Activated T-helper 2 cell treated with anti-CD3 and anti-CD28 coated beads, Interferon-gamma antibody, Interleukin-2, Interleukin-4, amounts not matched to agents 10 μg/mL and 5 μg/mL and 100 μg/mL, durations not matched to agents 14 hours and 24 hours and 36 hours (primary cell): ENCODE measurements at places on chromosomes 6 and 20. TPM values are rescaled to one million over a fixed set of nuclear protein-coding genes. Genes with fewer than 3 reads are reported as not detected.

- H3K36me3 ChIP-seq: no peaks in the 10 kb centered on the region
- no peak overlapping the region for H3K4me3 ChIP-seq
- no peak overlapping the region for H3K27ac ChIP-seq
- no peaks in the 10 kb centered on the region for H3K27me3 ChIP-seq
- DNase-seq: no peak
Observed at GRCh38 chr20:7031222-7031621, 263.7 kb downstream of the BMP2 start.

The HLA-DRB1 gene
- total RNA-seq: 22.9 and 27.2 TPM in 2 replicates

DNA sequence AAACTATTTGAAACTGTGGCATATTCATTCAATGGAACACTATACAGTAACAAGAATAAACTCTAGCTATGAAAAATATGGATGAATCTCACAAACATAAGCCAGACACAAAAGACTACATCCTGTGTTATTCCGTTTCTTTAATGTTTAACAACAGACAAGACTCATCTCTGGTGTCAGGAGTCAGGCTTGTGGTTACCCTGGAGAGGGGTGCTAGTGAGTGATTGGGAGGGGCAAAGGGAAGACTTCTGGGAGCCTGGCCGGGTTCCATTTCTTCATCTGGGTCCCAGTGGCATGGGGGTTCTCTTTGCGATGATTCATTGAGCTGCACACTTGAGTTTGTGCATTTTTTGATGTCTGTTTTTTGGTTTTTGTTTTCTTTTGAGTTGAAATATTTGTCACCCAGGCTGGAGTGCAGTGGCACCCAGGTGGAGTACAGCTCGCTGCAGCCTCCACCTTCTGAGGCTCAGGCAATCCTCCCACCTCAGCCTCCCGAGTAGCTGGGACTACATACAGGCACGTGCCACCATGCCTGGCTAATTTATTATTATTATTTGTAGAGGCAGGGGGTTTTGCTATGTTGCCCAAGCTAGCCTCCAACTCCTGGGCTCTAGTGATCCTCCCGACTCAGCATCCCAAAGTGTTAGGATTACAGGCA is 21.2 kb upstream of the TTPAL start:
- H3K27ac ChIP-seq: no peak overlapping the region
- DNase-seq: no peak
- H3K36me3 ChIP-seq: no peaks in the 10 kb centered on the region
- no peak overlapping the region for H3K4me3 ChIP-seq
- H3K4me1 ChIP-seq: no peaks in the 10 kb centered on the region

DNA sequence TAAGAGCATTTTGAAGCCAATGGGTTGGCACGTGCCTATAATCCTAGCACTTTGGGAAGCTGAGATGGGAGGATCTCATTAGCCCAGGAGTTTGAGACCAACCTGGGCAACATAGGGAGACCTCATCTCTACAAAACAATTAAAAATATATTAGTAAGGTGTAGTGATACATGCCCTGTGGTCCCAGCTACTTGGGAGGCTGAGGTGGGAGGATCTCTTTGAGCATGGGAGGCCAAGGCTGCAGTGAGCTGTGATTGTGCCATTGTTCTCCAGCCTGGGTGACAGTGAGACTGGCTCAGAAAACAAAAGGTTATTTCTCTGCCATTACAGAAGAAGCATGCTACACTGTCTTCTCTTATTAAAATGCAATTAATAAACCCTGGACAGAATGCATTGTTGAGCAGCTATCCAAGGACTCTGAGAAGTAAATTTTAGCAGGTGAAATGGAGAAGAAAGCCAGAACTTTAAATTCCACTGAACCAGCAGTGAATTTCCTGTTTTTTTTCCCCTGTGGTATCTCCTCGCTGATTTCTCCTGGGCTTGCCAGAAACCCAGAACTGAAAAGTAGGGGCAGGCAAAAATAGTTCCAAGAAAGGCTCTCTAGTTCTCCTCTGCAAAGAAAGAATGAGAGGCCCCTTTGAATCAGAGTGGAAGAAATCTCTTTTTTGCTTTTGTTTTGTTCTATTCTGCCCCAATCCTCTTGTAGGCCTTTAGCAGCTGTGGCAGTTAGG is 8.4 kb downstream of the AMD1 start:
- H3K36me3 ChIP-seq: peaks cover 51% of the 10 kb centered on the region
- no peaks in the 10 kb centered on the region for H3K27me3 ChIP-seq
- H3K27ac ChIP-seq: peak overlapping the region; percentile 59
- no peak for DNase-seq
- H3K4me1 ChIP-seq: peaks cover 57% of the 10 kb centered on the region

The ESR1 gene
- total RNA-seq: not detected in 2 replicates

The VIP gene
- total RNA-seq: not detected in 2 replicates

DNA sequence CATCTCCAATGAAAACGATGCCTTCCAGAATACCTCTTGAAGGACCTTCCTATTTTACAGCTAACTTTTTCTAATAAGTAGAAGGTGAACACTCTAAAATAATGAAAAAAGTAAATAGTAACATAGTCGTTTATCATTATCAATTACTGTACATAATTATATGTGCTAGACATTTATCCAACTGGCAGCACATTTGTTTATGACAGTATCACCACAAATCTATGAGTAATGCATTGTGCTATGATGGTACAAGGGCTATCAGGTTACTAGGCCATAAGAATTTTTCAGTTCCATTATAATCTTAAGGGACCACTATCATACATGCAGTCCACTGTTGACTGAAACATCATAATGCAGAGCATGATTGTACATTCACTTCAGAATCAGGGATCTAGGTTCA is 68.4 kb downstream of the ATG5 start:
- H3K27me3 ChIP-seq: no peaks in the 10 kb centered on the region
- H3K4me3 ChIP-seq: no peak overlapping the region
- H3K27ac ChIP-seq: no peak overlapping the region
- H3K4me1 ChIP-seq: peaks cover 16% of the 10 kb centered on the region
- DNase-seq: no peak

DNA sequence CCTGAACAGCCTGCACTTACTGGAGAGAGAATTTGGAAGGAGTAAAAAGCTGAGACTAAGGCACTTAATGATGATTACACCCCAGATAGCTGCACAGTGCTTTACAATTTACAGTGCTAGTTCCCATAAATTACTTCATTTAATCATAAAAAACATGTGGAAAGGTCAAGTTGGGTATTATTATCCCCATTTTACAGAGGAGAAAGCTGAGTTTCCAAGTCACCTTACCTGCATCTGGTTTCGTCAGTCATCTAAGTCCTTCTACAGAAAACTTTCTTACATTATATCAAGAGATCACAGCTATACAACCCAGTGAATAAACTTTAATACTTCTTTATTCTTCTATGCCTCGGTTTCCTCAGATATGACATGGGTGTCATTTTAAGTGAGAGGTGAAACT is 3.3 kb downstream of the PTPRK start:
- H3K36me3 ChIP-seq: no peaks in the 10 kb centered on the region
- H3K27ac ChIP-seq: no peak overlapping the region
- no peak overlapping the region for H3K4me3 ChIP-seq
- peaks cover 63% of the 10 kb centered on the region for H3K27me3 ChIP-seq

DNA sequence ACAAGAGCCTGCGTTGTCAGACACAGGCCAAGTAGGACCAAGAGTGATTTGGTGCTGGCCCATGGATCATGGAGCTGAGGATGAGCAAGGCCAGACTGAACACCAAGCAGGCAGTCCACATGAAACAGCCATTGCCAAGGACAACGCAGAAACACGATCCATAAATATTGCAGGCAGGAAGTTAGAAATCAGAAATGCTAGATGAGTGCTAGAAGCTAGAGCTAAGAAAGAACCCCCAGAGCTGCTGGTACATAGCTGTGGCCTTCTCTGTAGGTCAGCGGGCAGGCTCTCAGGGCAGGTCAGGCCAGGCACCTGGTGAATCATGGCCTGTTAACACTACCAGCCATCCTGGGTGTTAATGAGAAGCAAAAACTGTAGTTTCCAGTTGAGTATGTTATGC is 119.7 kb downstream of the ALDH8A1 start:
- no peaks in the 10 kb centered on the region for H3K27me3 ChIP-seq
- no peaks in the 10 kb centered on the region for H3K4me1 ChIP-seq
- H3K36me3 ChIP-seq: no peaks in the 10 kb centered on the region
- H3K27ac ChIP-seq: no peak overlapping the region

DNA sequence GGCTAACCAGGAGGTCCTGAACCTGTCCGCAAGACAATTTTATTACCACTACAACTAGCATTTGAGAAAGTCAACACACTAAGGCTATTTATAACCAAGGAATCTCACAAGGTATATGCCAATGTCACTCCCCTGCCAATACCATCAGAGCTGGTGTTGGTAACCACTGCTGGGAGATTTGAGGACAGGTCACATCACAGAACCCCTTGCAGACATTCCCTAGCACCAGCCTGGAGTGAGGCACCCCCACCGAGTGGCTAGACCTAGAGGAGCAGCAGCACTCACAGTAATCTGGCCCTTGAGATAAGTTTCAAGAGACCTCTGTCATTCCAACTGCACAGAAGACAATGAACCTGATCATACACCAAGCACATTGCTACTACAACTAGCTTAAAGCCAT is 483.2 kb downstream of the MMUT start:
- no peak overlapping the region for H3K4me3 ChIP-seq
- no peaks in the 10 kb centered on the region for H3K36me3 ChIP-seq
- H3K27ac ChIP-seq: no peak overlapping the region
- H3K4me1 ChIP-seq: no peaks in the 10 kb centered on the region
- DNase-seq: no peak
- H3K27me3 ChIP-seq: no peaks in the 10 kb centered on the region

GRCh38 chr6:37861452-37861851 is 41.9 kb downstream of the ZFAND3 start:
- H3K4me3 ChIP-seq: no peak overlapping the region
- no peak overlapping the region for H3K27ac ChIP-seq
- peaks cover 4% of the 10 kb centered on the region for H3K36me3 ChIP-seq
- DNase-seq: no peak

DNA sequence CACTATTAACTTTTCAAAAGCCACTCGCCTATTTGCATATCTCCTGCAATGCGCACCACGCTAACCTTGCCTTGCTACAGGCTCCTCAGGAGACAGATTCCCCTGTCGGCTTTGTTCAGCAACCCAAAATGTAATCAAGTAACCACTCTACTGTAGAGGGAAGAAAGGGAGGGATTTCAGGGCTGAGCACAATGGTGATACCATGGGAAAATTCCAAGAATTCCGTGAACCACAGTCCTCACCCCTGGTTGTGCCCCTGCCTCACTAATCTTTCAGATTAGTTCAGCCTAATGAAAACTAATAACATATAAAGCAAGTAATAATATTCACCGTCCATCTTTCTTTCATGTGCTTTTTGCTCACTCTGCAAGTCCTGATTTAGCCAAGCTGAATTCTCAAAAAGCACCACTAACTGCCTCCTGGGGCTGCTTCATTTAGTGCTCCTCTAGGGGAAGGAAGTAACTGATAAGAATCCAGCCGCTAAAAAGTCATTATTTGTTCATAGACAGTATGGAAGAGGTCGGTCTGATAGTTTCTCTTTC is 6.6 kb downstream of the CITED2 start:
- DNase-seq: no peak
- H3K27ac ChIP-seq: no peak overlapping the region
- peaks cover 23% of the 10 kb centered on the region for H3K36me3 ChIP-seq
- H3K4me3 ChIP-seq: no peak overlapping the region
- H3K27me3 ChIP-seq: peaks cover 1% of the 10 kb centered on the region
- peaks cover 41% of the 10 kb centered on the region for H3K4me1 ChIP-seq

The LSM2 gene
- total RNA-seq: 130 TPM in 2 replicates

The LPA gene
- total RNA-seq: not detected in 2 replicates

DNA sequence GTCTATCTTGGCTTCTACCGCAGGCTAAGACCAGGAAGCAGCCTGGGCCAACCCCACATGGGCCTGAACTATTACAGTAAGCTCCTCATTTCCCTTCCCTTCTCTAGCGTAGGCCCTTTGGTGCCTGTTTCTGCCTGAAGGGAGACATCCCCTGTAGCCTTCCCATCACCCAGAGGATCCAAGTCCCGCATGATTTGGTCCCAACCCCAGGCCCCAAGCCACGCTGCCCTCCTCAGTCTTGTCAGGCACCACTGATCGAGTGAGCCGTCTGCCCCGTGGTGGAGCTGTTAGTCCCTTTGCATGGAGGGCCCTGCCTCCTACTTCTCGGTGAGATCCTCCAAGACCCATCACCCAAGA is 46.4 kb downstream of the EBF4 start:
- no peaks in the 10 kb centered on the region for H3K36me3 ChIP-seq
- no peak overlapping the region for H3K27ac ChIP-seq
- no peak overlapping the region for H3K4me3 ChIP-seq
- H3K4me1 ChIP-seq: peaks cover 27% of the 10 kb centered on the region
- peaks cover 10% of the 10 kb centered on the region for H3K27me3 ChIP-seq

DNA sequence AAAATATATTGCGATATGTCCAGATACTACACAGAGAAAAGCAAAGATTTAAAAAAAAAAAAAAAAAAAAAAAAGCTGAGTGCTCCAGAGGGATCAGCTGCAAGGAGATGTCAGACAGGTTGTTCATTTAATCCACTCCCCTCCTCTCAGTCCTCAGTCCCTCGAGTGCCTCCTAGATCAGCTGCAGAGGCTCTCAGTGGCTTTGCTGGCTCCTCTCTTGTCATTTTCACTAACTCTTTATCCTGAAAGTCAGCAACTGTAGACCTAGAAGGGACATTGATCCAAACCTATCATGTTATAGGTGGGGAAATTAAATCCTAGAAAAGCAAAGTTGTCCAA is 61.6 kb downstream of the KIAA0319 start:
- no peak for DNase-seq
- H3K4me1 ChIP-seq: peaks cover 5% of the 10 kb centered on the region
- peaks cover 16% of the 10 kb centered on the region for H3K27me3 ChIP-seq
- H3K4me3 ChIP-seq: no peak overlapping the region
- H3K36me3 ChIP-seq: no peaks in the 10 kb centered on the region

The OLIG3 gene
- not detected in 2 replicates for total RNA-seq

The GPX5 gene
- not detected in 2 replicates for total RNA-seq

The SMLR1 gene
- not detected in 2 replicates for total RNA-seq

- DNase-seq: peak; percentile 38
- no peaks in the 10 kb centered on the region for H3K27me3 ChIP-seq
- no peak overlapping the region for H3K4me3 ChIP-seq
- no peaks in the 10 kb centered on the region for H3K36me3 ChIP-seq
Observed at GRCh38 chr20:1313236-1313964, 15.5 kb downstream of the SDCBP2 start.

The DNAAF9 gene
- 2.0 and 2.3 TPM in 2 replicates for total RNA-seq

The MUCL3 gene
- total RNA-seq: not detected in 2 replicates

DNA sequence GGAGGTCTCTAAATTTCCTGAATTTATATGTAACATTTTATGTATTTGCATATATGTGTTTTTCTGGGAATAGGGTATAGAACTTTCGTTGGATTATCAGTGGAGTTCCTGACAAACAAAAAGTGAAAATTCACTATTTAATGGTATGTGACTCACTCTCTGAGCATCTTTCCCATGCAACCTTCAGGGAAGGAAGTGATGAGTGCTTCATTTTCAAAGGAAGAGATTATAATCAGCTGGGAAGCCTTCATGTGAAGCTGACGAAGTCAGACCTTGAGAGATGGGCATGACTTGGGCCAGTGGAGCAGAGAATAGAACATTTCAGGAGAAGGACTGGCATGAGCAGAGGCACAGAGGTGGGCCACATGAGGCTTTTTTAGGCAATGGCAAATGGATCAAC is 72.7 kb downstream of the FAXC start:
- peaks cover 6% of the 10 kb centered on the region for H3K27me3 ChIP-seq
- no peaks in the 10 kb centered on the region for H3K36me3 ChIP-seq
